ENCODE measurements at places on chromosomes 3 and 15.

DNA sequence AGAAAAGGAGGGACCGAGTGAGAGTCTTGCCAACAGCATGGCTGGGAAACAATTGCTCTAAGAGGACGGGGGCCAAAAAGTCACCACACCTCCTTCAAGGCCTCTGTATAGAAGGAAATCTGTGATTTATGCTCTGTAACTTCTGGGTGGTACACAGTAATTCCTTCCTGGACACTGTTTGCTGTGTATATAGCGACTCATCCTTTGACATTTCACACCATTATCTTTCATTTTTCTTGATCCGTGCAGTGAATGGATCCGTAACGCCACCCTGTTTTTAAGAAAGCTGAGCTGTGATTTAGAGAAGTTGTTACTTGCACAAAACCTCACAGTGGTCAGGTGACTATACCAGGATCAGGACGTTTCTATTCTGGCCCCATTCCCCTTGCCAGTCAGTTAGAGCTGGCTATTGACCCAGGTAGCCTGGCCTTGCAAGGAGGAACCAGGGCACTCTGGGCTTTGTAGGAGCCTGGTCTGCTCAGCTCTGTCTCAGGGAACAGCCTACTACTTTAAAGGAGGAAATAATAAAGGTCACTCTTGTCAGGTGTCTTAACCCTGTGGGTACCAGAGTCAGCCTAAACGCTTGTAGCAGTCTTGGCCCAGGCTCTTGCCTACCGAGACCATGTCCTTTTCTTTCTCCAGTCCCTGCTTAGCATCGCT is 86.5 kb upstream of the MYZAP start:
- DNase-seq: no peak

DNA sequence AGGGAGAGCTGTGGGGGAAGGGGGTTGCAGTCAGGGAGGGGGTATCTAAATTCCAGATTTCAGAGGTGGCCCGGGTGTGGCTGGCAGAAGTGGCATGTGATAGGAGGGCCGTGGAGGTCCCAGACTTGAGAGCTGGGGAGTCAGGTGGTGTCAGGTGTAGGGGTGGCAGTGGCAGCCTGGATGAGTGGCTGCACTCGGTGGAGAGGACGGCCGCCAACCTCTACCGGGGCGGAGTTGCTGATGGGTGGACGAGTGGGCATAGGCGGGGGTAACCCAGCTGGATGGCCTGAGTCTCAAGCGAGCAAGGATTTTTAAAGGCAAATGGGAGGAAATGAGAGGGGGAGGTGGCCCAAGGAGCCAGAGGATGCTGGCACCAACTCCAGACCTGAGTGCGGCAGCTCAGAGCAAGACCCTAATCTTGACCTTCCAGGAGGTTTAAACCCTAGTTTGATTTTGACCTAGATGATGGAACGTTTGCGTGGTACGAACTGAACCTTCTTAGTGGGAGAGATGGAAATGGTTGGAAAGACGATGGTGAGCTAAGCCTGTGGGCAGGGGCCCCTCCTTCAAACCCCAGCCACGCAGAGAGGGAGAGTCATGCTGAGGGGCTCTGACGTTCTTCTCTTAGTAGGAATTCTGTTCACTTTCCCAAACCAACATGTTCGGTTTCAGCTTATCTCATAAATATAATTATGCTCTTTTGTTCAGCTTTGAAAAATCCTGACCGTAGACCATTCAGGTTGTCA is 8.0 kb downstream of the TRAK1 start:
- no peak for DNase-seq

DNA sequence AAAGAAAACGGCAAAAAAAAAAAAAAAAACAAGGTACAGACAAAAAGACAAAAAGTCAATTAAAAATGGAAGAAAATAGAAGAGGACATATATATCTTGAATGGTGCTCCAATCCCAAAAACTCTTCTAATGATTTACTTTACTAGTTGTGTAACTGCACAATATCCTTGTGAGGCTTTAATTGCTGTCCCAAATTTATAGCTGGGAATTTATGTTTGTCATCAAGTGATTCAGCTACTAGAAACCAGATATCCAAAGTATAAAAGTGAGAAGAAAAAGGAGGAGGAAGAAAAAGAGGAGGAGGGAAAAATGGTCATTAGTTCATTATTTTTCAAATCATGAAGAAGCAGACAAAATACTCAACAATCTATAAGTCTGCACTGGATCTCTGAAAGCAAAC is 150.8 kb upstream of the ARPP21 start:
- no peak for DNase-seq

GRCh38 chr15:69926006-69926405 is 171.7 kb downstream of the TLE3 start:
- DNase-seq: no peak

- DNase-seq: no peak
Observed at GRCh38 chr3:45957586-45957985, 14.3 kb downstream of the CXCR6 start.

DNA sequence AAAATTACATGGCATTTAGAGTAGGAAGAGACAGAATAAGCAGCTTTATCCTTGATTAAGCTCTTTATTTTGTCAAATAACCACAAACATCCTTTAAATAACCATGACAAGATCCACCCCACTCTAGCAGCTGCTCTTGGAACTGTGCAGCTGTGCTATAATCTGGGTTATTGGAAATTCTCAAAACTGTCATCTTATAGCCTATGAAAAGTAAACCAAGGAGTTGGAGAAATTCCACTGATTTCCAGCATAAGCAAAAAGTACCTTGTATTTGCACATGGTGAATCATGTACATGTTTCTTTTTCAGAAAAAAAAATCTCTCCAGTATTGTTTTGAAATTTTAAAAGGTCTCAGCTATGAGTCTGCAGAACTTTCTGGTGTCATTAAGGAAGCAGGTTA is 88.8 kb upstream of the ABI3BP start:
- no peak for DNase-seq

DNA sequence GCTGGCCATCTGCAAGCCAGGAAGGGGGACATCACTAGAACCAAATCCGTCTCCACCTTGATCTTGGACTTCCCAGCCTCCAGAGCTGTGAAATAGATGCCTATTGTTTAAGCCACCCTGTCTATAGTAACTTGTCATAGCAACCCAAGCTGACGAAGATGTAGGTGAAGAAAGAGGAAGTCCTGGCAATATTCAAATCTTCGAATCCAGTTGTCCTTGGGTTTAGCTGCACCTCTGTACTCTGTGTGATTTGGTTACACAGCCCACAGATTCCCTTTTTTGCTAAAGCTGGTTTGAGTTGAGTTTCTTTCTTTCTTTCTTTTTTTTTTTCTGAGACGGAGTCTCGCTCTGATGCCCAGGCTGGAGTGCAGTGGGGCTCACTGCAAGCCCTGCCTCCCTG is 68.0 kb upstream of the XCR1 start:
- no peak for DNase-seq

- DNase-seq: no peak
Observed at GRCh38 chr15:73518180-73518862, 75.4 kb downstream of the REC114 start.

DNA sequence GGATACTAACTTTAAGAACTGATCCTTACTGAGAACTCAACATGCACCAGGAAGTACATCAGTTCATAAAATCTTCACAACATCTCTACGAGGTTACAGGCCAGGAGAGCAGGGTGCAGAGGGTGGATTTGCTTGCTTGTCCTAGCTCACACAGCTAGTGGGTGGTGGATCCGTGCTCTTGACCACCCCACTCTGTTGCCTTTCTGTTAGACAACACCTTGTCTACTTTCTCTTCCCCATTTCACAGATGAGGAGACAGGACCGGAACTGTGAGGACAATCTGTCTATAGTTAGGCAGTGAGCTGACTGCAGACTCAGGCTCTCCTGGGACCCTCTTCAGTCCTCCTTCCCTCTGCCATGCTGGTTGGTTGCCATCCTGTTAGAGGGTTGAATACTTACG is 221.7 kb upstream of the TLE3 start:
- no peak for DNase-seq

- no peak for DNase-seq
Observed at GRCh38 chr3:4523710-4524698, 30.9 kb downstream of the ITPR1 start.

- no peak for DNase-seq
Observed at GRCh38 chr3:132248490-132248889, 68.7 kb upstream of the ACP3 start.

GRCh38 chr3:140023616-140024530 is 88.9 kb downstream of the CLSTN2 start:
- no peak for DNase-seq

DNA sequence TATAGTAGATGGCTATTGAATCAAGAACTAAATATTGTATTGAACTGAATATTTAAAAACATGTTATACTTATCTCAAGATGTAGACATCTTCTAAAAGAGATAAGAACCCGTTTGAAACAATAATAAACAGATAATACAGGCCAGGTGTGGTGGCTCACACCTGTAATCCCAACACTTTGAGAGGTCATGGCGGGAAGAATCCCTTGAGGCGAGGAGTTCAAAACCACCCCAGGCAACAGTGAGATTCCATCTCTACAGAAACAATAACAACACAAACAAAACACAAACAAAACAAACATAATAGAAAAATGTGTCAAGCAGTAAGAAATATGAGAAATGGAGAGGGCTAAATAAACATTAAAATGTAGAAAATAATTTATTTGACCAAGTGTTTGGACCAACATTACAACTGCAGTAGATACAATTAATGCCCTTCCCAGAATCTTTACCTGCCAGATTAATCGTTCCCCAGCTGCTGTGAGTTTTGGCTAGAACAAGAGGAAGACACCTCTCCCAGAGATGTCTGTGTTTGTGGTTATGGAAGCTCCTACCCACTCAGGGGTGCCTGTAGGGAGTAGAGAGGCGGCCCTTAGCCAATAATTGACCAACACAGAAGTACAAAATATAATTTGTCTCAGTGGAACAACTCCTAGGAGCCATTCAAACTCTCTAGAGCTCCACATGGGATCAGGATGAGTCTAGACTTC is 111.9 kb upstream of the AGTR1 start:
- no peak for DNase-seq

DNA sequence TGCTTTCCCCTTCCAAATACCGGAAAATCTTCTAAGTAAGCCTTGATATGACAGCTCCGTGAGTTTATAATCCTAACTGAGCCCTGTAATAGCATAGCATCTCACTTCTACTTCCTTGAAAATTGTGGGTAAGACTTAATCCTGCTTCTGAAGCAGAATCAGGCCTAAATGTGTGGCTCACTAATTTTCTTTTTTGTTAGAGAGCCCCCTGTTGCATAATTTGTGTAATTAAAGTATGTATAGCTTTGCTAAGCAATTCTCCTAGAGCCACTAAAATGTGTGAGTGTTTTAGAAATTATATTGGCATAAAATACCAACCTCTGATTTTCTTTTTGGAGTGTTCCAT is 304.4 kb downstream of the FGF12 start:
- no peak for DNase-seq

DNA sequence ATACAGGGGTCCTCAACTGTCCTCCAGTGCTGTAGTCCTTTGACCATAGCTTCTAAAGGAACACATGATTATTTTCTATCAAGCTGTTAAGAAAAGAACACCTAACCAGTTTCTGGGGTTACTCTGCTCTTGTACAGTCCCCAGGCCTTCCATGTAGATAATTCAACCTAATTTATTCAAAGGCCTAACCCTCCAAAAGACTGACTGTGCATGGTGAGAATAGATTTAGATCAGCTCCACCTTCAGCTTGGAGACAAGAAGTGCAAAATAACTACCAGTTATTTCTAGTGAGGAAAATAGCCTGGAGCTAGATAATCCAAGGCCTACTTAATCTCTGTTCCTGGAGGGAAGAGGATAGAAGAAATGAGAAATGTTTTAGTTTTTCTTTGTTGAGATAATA is 87.9 kb downstream of the GMNC start:
- DNase-seq: no peak

GRCh38 chr15:51313644-51314280 is 24.6 kb downstream of the CYP19A1 start:
- DNase-seq: no peak

DNA sequence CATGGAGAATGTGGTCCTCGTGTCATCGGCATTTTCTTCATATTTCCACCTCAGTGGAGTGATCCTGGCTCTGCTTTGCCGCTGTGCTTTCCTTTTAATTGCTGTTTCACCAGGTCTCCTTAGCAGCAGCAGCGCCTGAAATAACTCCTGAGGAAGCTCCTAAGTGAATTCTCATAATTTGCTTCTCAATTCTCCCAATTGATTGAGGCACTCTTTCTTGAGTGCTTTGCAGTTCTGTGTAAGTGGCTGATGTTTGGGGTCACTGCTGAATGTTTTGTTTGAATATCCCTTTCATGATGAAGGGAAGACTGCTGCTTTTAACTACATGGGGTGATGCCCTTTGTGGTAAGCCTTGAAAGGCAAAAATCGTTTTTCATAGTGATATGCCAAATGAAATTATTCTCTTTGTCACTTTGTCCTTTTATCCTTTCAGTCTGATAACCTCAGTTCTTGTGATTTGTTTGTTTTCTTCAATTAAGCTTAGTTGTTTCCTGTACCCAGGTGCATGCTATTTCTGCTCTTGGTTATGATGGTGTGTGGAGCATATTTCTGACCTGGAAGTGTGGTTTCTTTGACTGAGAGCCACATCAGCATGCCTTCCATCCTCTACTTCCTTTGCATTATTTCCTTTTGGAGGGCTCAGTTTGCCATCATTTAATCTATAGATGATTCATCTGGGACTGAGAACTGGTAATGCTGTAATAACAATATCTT is 36.7 kb downstream of the HMG20A start:
- DNase-seq: no peak

GRCh38 chr3:127888564-127889107 is 26.4 kb upstream of the KBTBD12 start:
- no peak for DNase-seq

DNA sequence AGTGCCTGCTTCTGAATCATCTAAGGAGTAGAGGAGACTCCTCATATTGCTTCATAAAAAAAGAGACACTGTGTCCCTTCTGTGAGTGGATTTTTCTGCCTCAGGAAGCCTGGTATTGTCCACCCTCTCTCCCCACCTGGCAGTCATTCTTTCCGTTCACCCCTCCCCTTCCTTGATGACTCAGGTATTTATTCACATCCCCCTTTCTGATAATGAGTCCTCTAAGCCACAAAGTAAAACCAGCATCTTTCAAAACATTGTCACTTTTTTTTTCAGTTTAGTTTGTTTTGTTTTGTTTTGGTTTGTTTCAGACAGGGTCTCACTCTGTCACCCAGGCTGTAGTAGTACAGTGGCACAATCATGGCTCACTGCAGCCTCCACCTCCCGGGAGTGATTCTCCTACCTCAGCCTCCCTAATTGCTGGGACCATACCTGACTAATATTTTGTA is 65.2 kb upstream of the UBE2E1 start:
- no peak for DNase-seq

- no peak for DNase-seq
Observed at GRCh38 chr3:53858096-53858741, 11.9 kb downstream of the IL17RB start.

- DNase-seq: no peak
Observed at GRCh38 chr3:127150513-127151250, 42.2 kb upstream of the PRR23E start.
